ENCODE measurements at places on chromosomes 6 and 20. TPM values are rescaled to one million over a fixed set of nuclear protein-coding genes. Genes with fewer than 3 reads are reported as not detected.
A peak's percentile ranks its signal among the peaks of the same experiment; 100 is the strongest.

- no peak overlapping the region for H3K4me3 ChIP-seq
- no peaks in the 10 kb centered on the region for H3K36me3 ChIP-seq
- H3K4me1 ChIP-seq, result no peaks in the 10 kb centered on the region
- no peak overlapping the region for H3K27ac ChIP-seq
- no peak for DNase-seq
- H3K27me3 ChIP-seq, result peaks cover 1% of the 10 kb centered on the region
Observed at GRCh38 chr6:64622944-64623343, 987.3 kb downstream of the PHF3 start.

GRCh38 chr6:24936641-24937317 lies 1.0 kb upstream of the RIPOR2 start:
- no peak for DNase-seq
- H3K27ac ChIP-seq, result no peak overlapping the region
- H3K36me3 ChIP-seq, result no peaks in the 10 kb centered on the region
- no peak overlapping the region for H3K4me3 ChIP-seq
- peaks cover 20% of the 10 kb centered on the region for H3K4me1 ChIP-seq

- no peak for DNase-seq
- no peaks in the 10 kb centered on the region for H3K36me3 ChIP-seq
- H3K27me3 ChIP-seq, result peaks cover 5% of the 10 kb centered on the region
- no peak overlapping the region for H3K4me3 ChIP-seq
- peaks cover 48% of the 10 kb centered on the region for H3K4me1 ChIP-seq
Observed at GRCh38 chr20:60213126-60213893, 255.1 kb downstream of the CDH26 start.

DNA sequence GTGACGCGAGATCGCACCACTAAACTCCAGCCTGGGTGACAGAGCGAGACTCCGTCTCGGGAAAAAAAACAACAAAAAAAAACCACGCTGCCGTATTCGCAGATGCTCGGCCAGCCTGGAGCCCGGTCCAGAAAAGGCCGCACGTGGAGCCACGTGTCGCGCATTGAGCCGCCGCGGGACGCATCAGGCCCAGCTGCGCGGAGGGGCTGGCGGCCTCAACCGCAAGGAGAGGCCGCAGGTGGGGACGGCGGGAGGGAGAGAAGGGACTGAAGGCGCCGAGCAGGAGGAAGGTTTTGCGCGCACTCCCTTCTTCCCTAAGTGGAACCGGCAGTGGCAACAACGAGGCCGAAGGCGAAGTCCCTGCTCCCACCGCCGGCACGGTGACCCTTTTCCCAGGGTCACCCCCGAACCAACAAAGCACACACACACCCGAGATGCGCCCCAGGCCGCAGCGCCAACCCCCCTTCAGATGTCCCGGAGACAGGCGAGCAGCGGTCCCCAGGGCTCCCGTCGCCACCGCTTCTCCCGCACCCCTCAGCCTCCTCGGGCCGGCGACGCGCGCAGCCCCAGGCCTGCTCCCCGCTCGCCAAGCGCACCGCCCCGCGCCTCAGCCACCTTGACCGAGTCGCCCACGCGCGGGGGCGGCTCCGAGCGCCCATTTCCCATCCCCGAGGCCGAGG lies 681 bp downstream of the SYCP2 start:
- DNase-seq, result no peak
- peaks cover 24% of the 10 kb centered on the region for H3K4me1 ChIP-seq
- no peaks in the 10 kb centered on the region for H3K36me3 ChIP-seq
- no peak overlapping the region for H3K4me3 ChIP-seq

- H3K27me3 ChIP-seq, result peaks cover 24% of the 10 kb centered on the region
- H3K4me3 ChIP-seq, result no peak overlapping the region
- H3K27ac ChIP-seq, result no peak overlapping the region
- DNase-seq, result no peak
- no peaks in the 10 kb centered on the region for H3K4me1 ChIP-seq
Observed at GRCh38 chr20:35579196-35579595, 36.4 kb upstream of the SPAG4 start.

FAXC gene
- total RNA-seq, result 1.4 TPM

GRCh38 chr6:4316867-4317400 lies 181.6 kb upstream of the ECI2 start:
- peak overlapping the region; percentile 95 for H3K27ac ChIP-seq
- H3K4me3 ChIP-seq, result peak overlapping the region; percentile 58
- H3K36me3 ChIP-seq, result peaks cover 9% of the 10 kb centered on the region
- H3K4me1 ChIP-seq, result peaks cover 79% of the 10 kb centered on the region
- H3K27me3 ChIP-seq, result no peaks in the 10 kb centered on the region

DNA sequence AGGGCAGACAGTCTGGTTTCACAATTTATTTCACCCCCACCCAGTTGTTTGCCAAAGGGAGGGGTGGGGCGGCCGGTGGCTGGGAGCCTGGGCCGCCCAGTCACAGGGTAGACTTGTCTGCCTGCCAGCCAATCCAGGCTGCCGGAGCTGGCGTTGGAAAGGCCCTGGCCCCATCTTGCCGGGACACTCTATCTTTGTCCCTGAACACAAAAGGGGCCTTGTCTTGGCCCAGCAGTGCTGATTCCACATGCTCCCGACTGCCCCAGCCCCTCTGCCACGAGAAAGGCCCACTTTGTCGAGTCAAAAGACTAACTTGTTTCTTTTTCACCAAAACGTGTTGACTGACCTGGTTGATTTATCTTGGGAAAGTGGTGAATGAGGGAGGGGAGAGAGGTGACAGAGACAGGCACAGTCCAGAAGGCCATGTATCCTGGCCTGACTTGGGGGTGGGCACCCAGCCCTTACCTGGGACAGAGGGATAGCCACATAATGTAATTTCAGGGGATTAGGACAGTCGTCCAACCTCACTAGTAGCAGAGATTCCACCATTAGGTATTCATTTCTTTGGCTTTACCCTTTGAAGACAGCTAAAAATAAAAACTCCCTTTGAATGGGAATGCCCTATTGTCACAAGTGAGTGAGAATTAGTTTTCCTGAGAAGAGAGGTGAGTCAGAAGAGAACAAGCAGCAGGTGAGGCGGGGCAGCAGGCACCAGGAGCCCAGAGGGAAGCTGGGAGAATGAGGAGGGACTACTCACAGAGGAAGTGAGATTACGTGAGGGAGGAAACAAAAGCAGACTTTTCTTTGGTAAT lies 67.0 kb upstream of the SIRPA start:
- peaks cover 1% of the 10 kb centered on the region for H3K27me3 ChIP-seq
- no peaks in the 10 kb centered on the region for H3K36me3 ChIP-seq
- peak overlapping the region; percentile 38 for H3K27ac ChIP-seq
- H3K4me1 ChIP-seq, result peaks cover 78% of the 10 kb centered on the region
- DNase-seq, result no peak

GRCh38 chr6:142697001-142697335 lies 248.0 kb downstream of the HIVEP2 start:
- H3K4me1 ChIP-seq, result peaks cover 54% of the 10 kb centered on the region
- H3K4me3 ChIP-seq, result no peak overlapping the region
- no peak overlapping the region for H3K27ac ChIP-seq
- no peaks in the 10 kb centered on the region for H3K36me3 ChIP-seq
- no peak for DNase-seq
- no peaks in the 10 kb centered on the region for H3K27me3 ChIP-seq

DNA sequence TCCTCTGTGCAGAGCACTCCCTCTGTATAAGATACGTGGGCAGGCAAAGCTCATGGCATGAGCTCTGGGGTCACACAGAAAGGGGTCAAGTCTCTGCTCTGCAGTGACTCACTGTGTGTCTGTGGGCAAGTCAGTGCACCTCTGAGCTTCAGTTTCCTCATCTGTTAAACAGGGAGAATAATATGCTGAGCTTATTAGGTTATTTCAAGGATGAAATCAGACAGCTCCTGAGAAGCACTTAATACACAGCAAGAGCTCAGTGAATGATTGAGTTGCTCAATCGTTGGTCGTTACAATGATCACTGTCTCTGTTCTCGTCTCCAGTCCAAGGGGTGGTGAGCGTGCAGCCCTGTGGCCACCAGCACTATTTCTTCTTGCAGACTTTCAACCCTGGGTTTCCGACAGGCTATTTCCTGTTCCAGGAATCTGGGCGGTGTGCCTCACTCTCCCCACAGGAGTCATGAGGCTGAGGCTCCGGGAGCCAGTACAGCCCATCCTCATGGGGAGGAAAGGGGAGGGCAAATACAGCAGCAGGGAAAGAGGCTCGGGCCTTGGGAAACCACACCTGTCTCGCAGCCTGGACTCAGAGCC lies 28.9 kb downstream of the KIAA1755 start:
- no peaks in the 10 kb centered on the region for H3K36me3 ChIP-seq
- DNase-seq, result no peak
- no peak overlapping the region for H3K4me3 ChIP-seq
- H3K27ac ChIP-seq, result no peak overlapping the region

Measured in HFFc6 (cell line).